ENCODE measurements at places on chromosomes 12 and 14. TPM values are rescaled to one million over a fixed set of nuclear protein-coding genes. Genes with fewer than 3 reads are reported as not detected.

GARIN6 gene
- total RNA-seq, result not detected

CCDC38 gene
- not detected for total RNA-seq

PLBD1 gene
- total RNA-seq, result 20.6 TPM

SYCP3 gene
- total RNA-seq, result 0.16 TPM

CD163L1 gene
- total RNA-seq, result 3.5 TPM

DNA sequence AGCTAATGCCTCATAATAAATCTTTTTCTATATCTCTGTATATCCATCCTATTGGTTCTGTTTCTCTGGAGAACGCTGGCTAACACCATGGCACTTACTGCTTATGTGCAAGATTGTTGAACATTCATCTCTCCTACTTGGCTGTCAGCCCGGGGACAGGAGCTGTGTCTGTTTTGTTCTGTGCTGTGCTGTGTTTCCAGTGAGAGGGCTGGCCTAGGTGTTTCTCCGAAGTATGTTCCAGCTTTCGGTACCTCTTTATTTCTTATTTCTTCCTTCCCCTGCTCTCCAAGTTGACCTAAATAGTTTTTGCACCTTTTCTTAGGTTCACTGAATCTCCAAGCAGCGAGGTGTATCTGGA lies 18.8 kb upstream of the NR4A1 start:
- peak; percentile 73 for DNase-seq

- no peak for DNase-seq
Observed at GRCh38 chr14:96627386-96627785, 125.2 kb downstream of the PAPOLA start.

DNA sequence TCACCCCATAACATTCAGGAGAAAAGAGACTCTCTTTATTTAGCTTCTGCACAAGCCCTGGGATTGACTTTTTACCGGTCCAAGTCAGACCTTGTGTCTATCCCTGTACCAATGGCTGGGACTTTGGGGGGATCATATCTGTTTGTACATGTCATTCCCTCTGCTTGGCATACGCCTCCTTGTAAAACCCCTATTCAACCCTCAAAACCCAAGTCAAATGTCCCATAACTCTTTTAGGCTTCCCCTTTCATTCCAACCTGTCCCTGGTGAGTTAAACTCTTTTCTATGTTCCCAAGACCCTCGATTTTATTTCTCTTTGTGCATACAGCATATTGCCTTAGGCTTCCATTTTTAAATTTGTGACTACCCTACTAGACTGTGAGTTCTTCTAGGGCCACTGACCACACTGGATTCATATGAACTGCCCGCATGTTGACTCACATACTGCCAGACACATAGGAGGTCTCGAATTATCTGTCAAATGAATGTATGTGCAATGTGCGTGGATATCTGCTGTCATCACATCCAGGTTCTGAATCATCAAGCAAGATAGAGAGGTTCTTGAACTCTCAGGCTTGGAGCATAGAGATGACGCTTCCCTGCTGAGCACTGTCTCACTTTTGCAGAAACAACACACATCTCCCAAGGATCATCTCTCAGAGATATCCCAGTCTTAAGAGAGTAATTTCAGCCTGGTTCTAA lies 548.6 kb upstream of the TBX3 start:
- no peak for DNase-seq

GRCh38 chr12:131865180-131865875 lies 29.1 kb upstream of the ULK1 start:
- DNase-seq, result no peak

GRCh38 chr12:105352940-105353635 lies 22.6 kb downstream of the C12orf75 start:
- peak; percentile 39 for DNase-seq

- DNase-seq, result no peak
Observed at GRCh38 chr12:110203546-110203945, 77.5 kb upstream of the ATP2A2 start.

GRCh38 chr12:86261142-86261541 lies 5.0 kb upstream of the MGAT4C start:
- no peak for DNase-seq

GRCh38 chr12:120814903-120815429 lies 89.2 kb downstream of the SPPL3 start:
- no peak for DNase-seq

DNA sequence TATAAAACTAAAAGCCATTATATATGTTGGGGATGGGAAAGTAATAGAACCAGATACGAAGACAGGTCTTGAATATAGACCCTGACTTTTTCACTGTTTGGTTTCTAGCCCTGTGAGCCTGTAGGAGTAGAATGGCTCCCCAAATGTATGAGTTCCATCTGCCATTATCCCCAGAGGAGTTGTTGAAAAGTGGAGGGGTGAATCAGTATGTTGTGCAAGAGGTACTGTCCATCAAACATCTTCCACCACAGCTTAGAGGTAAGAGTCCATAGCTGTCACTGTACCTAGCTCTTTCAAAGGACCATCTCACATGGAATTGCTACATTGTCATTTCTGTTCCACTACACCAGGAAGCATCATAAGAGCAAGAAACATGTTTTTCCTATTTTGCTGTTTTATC lies 1.1 kb downstream of the NCAPD2 start:
- DNase-seq, result no peak
